ENCODE measurements at places on chromosomes 16 and 17.

GRCh38 chr17:71287071-71287823, 833.6 kb upstream of the SOX9 start:
- no peak for DNase-seq

DNA sequence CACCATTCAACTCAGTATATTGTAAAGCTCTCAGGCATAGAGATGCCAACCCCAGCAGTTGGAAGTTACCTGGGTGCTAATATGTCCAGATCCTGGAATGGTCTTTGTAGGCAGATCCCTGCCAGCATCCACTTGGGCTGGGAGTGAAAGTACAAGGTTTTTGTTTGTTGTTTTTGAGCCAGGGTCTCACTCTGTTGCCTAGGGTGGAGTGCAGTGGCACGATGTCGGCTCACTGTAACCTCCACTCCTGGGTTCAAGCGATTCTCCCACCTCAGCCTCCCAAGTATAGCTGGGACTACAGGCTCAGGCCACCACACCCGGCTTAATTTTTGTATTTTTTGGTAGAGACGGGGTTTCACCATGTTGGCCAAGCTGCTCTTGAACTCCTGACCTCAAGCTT, 177.6 kb downstream of the IRF8 start:
- DNase-seq = no peak

GRCh38 chr17:27609611-27610303, 21.2 kb upstream of the LGALS9 start:
- DNase-seq = no peak

- no peak for DNase-seq
Observed at GRCh38 chr17:8700546-8700945, 44.1 kb downstream of the CCDC42 start.

GRCh38 chr17:4460661-4461060, 26.9 kb downstream of the SPNS3 start:
- no peak for DNase-seq
